ENCODE measurements at places on chromosomes 3 and 15.

GRCh38 chr3:116097226-116097625 is 348.1 kb downstream of the LSAMP start:
- no peak for DNase-seq

GRCh38 chr3:151203051-151203420 is at the start of gene GPR171:
GPR171 (minus strand) TSS chr3:151203216; CDS start chr3:151199386, 3,830 bp downstream.
- DNase-seq = peak; percentile 70

GRCh38 chr3:50423543-50423942 is 64.2 kb upstream of the TMEM115 start:
- DNase-seq = no peak

- DNase-seq = peak; percentile 71
These were observed at the start of gene B3GNT5 for GRCh38 chr3:183252973-183253527. B3GNT5 (plus strand) TSS chr3:183253253; CDS start chr3:183269799, 16,546 bp downstream.

GRCh38 chr3:138203938-138204337 is 16.8 kb downstream of the ARMC8 start:
- no peak for DNase-seq

DNA sequence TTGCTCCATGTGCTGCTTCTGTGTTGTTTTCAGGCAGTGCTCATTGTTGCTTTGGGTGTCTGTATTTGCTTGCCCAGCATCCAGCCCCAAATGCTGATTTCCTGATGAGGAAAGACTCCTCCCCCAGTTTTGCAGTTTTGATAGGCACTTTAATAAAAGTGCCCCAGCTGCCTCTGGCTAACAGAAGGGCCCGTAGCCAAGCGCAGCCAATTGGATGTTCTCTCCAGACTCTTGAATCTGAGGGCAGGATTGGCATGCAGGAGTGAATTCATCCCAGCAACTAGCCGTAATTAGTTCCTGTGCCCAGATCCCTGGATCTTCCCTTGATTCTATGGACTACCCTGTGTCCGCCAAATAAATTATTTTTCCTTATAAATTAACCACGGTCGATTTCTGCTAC is 14.8 kb upstream of the SEMA5B start:
- no peak for DNase-seq

DNA sequence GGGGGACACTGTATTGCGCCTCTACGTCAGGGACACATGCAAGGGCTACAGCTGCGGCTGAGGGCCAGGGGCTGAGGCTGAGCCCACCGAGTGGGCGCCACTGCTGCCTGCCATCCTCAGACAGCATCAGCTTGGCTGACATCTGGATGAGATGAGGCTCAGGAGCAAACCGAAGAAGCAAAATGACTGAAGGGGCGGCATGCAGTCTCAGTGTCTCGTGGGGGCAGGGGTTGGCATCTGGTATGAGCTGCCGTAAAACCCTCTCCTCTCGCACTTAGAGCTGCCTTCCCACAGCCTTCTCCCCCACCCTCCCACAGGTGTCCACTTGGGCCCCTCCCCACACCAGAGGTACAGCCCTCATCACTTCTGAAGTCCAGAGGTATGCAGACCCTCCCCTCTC is 24.2 kb upstream of the CMTM7 start:
- no peak for DNase-seq

DNA sequence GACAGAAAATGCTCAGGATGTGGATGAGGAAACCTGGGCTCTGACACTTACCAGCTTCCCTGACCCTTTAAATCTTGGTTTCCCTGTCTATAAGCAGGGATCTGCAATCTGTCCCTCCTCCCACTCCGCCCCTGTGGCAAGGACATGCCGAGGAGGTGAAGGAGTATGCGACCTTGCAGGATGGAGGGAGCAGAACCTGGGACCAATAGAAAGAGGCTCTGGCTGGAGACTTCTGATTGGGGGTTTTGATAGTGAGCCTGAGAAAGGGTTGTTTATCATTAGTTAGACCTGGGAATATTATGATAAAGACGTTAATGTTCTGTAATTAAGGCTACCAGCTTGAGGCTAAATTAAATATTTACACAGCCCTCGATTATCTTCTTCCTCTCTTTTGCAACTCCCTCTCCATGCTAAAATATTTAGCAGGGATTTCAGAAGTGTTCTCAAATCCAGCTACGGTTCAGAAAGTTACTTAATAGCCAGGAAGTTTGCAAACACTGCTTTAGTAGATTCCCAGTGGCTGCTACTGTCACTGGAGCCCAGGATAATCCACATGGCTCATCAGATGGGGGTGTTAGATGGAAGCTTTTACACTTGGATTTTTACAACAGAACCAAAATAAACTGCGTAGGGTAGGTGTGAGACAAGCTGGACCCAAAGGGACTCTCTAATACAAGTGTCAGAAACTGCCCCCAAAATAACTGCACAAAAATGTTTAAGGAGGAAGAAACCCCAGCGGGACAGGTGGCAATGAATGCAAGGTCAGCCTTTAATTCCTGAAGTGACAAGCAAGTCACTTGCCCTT is 9.2 kb upstream of the PAQR5 start:
- peak; percentile 7 for DNase-seq

DNA sequence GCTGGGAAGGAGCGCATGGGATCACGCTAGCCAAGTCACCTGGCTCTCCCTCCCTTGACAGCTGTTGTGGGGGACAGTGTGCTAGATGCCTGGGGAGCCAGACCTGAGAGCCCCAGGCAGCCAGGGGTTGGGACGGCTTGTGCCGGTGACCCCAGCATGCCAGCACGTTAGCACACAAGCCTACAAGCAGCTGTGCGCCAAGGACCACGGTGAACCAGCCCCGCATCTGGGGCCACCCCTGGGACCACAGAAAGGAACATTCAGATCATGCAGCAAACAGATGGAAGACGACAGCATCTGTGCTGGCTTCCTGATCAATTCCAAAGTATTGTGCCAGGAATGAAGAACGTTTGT is 64.8 kb downstream of the NTRK3 start:
- no peak for DNase-seq

DNA sequence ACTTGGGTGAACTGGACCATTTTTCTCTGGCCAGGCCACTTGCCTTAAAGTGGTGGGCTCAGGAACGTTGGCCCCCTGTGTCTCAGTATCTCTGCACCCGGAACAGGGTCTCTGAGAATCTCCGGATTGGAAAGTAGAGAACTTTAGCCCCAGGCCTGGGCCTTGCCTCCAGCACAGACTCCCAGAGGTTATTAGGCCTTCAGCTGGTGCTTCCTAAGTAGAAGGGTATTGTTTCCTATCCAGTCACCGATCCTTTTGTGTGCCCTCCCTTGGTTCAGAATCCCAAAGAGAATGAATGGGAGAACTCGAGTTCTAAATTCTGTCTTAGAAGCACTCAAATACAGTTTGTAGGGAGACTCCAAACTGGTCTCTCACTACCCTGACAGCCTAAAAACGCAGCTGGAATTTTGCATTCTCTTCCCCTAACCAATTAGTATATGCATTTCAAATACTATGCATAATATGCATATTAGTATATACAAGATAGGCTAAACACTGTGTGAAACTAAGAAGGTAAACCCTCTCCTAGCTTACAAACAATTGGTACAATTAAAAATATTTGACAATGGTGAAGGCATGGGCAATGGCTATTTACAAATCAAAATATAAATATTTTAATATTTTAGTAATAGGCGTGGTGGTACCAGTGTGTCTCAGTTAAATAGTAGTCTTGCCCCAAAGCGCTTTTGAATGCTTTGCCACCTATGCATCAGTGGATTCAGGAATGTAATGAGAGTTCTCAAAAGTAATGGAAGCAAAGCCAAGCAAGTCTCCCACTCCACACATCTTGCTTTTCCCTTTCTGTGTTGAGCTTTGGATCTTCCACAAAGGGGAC is 48.5 kb upstream of the SLC4A7 start:
- no peak for DNase-seq

- DNase-seq = no peak
These were observed 168.3 kb upstream of the TGFBR2 start for GRCh38 chr3:30438126-30438525.

- DNase-seq = no peak
These were observed 1.3 kb downstream of the DMXL2 start for GRCh38 chr15:51621155-51621765.

DNA sequence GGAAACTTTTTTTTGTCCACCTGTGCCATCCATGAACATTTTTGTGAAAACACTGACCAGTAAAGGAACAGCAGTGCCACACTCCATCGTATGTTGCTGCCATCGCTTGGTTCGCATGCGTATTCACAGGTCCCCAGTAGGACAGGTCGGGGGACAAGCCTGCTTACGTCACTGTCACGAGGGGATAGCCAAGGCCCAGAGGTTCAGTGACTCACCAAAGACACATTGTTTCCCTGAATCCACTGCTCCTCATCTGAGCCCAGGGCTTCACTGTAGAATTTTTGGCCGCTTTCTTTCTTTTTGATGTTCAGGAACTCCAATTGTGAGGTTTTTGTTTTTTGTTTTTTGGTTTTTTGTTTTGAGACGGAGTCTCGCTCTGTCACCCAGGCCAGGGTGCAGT is 5.9 kb downstream of the ADPRH start:
- no peak for DNase-seq

DNA sequence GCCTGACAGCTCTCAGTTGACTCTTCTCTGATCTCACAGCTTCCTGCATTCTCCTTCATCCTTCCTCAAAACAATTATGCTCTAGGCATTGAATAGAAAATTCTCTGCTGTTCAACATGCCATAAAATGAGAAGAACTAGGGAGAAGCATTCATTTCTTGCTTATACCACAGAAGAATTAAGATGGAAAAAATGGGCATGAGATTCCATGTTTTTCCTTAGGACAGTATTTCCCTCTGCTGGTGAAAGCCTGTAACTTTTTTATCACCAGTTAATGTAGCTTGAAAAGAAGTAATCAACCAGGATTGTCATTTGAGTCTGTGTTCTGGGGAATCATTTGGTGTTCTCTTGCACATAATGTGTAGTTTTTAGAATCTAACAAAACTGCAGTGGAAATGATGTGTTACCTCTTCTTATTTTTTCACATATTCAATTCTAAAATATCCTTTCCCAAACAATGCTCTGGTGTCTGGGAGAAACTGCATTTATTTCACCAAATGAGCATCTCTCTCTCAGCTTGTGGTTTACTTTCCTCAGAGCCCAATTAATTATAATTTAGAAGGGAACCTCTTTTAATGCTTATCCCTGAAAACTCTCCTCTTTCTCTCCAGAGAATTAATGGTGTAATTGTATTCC is 92.8 kb upstream of the DCBLD2 start:
- DNase-seq = no peak

GRCh38 chr15:80985981-80986380 is 3.6 kb downstream of the MESD start:
- DNase-seq = no peak

GRCh38 chr3:184757022-184757651 is 45.3 kb upstream of the MAGEF1 start:
- DNase-seq = no peak

GRCh38 chr3:142676151-142676550 is 47.7 kb upstream of the TRPC1 start:
- no peak for DNase-seq

GRCh38 chr3:35663471-35663870 is 24.1 kb downstream of the ARPP21 start:
- no peak for DNase-seq

DNA sequence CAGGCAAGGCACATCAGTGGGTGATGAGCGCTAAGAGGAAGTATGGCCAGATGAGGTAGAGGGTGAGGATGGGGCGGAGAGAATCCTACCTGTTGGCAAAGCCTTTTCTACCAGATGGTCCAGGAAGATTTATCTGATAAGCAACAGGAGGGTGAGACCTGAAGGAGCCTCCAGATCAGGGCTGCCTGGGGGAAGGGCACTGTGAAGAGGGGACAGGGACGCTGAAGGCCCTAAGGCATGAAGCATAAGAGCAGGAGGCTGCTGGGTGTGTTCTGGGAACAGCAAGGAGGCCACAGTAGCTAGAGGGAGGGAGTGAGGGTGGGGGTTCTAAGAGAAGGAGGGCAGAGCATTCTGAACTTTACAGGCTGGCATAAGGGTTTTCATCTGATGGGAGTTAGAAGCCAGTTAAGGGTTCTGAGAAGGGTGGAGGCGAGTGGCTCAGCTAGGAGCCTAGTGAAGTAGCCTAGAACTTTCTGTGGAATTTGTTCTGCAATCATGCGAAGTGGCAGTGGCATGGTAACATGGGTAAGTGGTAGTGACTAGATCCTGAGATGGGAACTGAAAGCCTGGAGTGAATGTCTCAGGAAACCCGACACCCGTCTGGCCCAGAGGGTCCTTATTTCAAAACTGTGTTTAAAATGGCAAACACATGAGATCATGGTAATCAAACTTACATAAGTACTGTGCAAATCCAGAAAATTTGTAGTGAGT is 29.9 kb downstream of the CGNL1 start:
- DNase-seq = no peak

DNA sequence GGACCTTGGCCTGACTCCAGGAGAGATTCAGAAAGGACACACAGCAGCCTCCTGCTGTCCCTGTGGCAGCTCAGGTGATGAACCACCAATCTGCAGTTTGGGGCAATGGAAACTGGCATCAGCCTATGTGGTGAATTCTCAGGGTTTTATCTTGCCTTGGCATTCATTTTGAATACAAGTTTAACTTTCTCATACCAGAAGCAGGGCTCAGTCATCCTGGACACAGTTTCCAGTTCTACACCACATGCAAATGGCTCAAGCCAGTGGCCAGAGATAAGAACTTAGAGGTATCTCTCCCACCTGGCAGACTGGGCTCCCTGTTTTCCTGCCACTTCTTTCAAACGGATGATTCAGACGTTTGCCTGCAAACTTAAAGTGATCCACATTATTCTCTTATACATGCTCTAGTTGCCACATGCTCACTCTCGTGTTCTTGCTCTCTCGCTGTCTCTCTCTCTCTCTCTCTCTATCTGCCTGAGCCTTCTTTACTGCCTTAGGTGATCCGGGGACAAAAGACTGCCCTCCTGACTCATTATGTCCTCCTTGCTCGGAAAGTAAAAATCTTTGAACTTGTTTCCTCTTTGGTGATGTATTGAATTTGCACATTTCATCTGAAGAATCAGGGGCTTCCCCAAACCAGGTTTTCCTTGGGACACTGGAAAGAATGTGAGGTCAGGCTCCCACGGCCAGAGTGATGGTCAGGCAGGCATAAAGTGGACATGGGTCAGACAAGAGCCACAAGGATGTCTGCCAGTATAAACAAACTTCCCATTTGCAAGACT is 99.6 kb upstream of the STT3B start:
- DNase-seq = no peak

DNA sequence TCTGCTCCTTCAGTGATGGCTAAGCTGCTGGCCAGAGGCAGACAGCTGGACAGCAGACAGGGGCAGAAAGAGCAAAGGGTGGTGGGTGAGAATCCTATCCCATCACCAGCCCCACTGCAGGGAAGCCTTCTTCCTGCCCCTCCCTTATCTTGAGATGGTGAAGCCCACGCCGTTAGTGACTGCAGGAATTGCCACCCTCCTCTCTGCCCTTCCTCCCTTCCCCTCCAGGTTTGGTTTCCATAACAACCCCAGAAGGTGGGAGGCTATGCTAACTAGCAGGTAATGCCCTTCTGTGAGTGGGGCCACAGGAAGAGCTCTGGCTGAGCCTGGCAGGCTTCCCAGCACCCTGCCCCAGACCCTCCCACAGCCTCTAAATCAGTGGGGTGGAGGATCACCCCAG is 32.8 kb downstream of the SCN5A start:
- DNase-seq = no peak

DNA sequence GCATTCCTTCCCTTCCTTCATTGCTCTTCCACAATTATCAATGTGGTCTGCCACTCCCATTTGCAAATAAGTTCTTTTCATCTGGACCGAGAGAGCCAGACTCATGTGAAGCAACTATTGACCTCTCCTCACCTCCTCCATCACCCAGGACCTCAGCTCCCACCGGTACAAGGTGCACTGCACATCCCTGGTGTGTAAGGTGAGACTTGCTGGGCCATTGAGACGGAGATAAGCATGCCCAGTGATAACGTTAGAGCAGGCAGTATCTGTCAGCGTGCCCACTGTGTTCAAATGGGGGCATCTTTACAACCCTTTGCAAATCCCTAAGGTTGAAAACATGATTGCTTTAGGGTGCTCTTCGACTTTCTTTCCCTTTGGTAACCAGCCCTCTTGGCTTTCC is 154.8 kb downstream of the ADAMTS17 start:
- no peak for DNase-seq

All from activated CD8-positive, alpha-beta memory T cell treated with anti-CD3 and anti-CD28 coated beads, Interleukin-2, amount 50 U/mL, for 48 hours (primary cell).